ENCODE measurements at places on chromosomes 1 and 21. TPM values are rescaled to one million over a fixed set of nuclear protein-coding genes. Genes with fewer than 3 reads are reported as not detected.
A peak's percentile ranks its signal among the peaks of the same experiment; 100 is the strongest.

MYBPH gene
- 0.17 TPM for polyA plus RNA-seq

LCE2C gene
- not detected for polyA plus RNA-seq

TBX19 gene
- polyA plus RNA-seq: 2.3 TPM

PRAMEF11 gene
- polyA plus RNA-seq: not detected

GPA33 gene
- polyA plus RNA-seq: 1.5 TPM

TMEM81 gene
- polyA plus RNA-seq: 5.1 TPM

DNA sequence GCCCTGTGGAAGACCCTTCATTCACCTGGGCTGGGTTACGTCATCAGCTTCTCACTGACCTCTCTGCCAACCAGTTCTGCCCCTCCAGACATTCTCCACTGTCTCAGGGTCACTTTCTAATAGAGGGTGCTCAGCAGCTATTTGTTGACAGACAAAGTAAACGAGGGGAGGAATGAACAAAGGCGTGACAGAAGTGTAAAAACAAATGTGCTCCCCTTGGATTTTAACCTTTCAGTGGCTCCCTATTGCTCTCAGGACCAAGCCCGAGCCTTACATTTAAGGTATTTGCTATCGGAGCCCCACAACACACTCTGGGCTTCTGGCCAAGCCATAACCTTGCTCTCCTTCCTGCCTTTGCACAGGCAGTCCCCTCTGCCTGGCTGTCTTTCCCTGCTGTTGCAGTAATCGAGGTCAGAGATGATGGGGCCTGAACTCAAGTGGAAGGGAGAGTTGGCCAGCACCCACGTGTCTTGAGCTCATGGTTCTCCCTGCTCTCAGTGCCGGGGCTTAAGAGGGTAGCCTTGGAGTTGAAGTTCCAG lies 9.3 kb upstream of the MARCKSL1 start:
- DNase-seq: no peak

GRCh38 chr1:70290218-70290617 lies 64.3 kb downstream of the ANKRD13C start:
- DNase-seq: no peak

- DNase-seq: no peak
Measured at GRCh38 chr1:231420299-231420958, 1.7 kb downstream of the EGLN1 start.

DNA sequence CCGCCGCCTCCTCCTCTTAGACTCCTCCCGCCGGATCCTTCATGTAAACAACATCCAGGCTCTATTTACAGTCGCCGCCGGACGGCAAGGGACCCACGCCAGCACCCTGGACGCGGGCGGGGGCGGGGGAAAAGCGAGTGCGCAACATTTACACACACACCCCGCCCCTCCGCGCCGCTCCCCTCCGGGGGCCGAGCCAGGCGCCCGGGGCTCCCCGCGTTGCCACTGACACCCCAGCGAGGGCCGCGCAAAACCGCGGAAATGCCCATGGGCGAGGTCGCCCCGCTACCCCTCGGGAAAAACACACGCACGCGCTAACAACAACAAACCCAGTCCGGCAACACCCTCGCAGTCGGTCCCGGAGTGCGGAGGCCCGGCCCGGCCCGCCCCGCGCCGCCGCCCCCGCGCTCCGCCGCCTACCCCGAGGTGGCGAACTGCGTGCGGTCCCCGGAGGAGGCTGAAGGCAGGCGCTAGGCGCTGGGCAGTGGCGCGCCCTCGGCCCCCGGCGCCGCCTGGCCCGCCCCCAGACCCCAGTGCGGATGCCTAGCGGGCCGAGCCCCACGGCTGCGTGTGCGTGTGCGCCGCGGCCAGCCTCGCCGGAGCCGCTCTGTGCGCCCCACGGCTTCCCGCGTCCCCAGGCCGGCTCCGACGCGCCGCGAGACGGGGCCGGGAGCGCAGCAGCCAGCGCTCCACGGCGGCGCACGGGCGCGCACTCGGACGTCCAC lies 81.1 kb upstream of the AK4 start:
- peak; percentile 37 for DNase-seq

DNA sequence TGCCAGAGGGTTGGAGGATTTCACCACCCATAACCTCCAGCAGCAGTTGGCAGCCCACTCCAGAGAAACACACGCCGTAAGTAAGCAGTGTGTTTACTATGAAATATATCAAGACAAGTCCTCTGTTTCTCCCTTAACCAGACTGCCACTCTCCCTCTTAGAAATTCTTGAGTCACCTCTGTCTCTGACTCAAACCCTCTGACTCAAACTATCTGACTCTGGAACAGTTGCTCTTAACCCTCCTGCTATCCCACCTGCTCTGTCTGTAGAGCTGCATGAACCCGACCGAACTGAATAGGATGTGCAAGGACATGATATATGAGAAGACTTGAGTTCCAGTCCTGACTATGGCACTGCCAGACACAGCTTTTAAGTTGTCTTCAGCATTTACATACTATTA lies 14.1 kb downstream of the INPP5B start:
- no peak for DNase-seq

DNA sequence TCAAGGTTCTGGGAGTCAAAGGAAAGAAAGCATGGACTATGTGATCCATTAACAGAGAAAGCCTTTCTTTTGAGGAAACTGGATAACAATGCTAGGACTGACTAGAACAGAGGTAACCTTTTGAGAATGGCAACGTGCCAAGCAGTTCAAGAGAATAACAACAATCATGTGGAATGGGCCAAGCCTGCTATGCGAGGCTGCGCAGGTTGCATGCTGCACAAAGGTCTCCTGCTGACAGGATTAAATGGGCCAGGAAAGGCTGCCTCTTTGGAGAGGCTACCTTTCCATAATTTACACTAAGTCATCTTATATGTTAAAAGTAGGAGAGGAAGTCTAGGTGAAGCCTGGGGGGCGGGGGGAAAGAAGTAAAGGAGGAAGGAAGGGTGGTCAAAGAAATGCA lies 5.8 kb downstream of the PCNX2 start:
- no peak for DNase-seq

DNA sequence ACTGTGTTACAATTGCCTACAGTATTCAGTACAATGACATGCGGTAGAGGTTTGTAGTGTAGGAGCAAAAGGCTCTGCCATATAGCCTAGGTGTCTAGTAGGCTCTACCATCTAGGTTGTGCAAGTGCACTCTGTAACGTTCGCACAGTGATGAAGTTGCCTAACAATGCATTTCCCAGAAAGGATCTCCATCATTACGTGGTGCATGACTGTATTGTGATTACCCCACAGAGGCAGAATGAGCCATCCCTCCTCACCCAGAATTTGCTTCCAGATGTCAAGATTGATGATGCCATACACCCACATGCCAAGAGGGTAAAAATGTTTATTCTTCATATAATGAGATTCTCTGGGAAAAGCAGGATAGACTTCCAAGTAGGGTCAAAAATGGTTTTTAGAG lies 199.3 kb upstream of the CTTNBP2NL start:
- no peak for DNase-seq

- no peak for DNase-seq
Measured at GRCh38 chr1:203072911-203073310, 12.9 kb downstream of the MYOG start.

DNA sequence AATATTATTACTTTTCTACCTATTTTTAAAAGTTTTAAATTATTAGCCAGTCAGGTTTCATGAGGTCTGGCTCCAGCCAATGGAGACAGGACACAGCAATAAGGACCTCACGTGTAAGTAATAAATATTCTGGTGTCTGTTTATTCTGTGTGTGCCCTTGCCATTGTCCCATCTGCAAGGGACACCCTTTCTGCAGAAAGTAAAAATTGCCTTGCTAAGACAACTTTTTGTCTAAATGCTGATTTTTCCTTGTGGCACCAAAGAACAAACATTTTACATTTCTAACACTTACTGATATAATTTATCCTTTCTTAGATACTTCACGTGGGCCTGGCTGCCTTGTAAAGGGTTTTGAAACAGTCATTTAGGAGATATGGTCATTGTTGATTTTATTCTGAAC lies 29.4 kb downstream of the OVAAL start:
- no peak for DNase-seq

DNA sequence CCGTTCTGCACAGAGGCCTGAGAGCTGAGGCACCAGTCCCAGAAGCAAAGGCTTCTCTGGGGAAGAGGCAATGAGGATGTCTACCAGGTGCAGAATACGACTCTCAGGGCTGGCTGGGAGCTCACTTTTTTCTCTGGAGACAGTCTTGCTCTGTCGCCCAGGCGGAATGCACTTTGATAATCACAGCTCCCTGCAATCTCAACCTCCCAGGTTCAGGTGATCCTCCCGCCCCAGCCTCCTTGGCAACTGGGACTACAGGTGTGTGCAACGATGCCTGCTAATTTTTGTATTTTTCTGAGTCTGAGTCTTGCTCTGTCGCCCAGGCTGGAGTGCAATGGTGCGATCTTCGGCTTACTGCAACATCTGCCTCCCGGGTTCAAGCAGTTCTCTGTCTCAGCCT lies 17.6 kb downstream of the NADK start:
- DNase-seq: no peak

DNA sequence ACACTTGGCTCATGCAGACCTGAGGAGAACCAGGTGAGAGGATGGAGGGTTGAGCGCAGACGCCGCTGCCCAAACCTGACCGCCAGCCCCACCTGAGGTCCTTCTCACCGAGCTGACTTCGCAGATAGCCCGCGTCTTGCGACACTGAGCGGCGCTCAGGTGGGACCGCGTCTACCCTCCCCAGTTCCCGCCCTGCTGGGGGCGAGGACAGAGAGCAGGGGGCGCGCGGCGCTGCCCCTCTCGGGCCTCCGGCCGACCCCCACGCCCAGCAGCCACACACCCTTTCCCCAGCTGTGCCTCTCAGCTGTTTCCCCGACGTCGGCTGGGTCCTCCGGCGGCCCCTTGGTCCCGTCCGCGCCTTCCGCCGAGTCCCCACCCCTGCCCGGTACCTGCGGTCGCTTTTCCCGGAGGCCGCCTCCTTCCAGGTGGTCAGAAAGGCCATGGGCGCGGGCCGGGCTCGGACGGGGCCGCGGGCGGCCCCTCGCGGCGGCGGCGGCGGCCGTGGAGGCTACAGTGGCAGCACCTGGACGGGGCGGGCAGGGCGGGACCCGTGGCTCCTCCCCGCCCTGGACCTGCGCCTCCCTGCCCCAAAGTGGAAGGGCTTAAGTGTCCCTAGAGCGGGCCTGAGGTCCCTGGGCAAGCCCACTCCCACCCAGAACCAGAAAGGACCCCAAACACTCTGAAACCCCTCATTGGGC lies 14.4 kb upstream of the TTC39A start:
- no peak for DNase-seq

GRCh38 chr1:173239058-173239457 lies 31.9 kb upstream of the TNFSF4 start:
- DNase-seq: no peak

GRCh38 chr1:63073309-63074306 lies 248.8 kb upstream of the FOXD3 start:
- DNase-seq: peak; percentile 11

DNA sequence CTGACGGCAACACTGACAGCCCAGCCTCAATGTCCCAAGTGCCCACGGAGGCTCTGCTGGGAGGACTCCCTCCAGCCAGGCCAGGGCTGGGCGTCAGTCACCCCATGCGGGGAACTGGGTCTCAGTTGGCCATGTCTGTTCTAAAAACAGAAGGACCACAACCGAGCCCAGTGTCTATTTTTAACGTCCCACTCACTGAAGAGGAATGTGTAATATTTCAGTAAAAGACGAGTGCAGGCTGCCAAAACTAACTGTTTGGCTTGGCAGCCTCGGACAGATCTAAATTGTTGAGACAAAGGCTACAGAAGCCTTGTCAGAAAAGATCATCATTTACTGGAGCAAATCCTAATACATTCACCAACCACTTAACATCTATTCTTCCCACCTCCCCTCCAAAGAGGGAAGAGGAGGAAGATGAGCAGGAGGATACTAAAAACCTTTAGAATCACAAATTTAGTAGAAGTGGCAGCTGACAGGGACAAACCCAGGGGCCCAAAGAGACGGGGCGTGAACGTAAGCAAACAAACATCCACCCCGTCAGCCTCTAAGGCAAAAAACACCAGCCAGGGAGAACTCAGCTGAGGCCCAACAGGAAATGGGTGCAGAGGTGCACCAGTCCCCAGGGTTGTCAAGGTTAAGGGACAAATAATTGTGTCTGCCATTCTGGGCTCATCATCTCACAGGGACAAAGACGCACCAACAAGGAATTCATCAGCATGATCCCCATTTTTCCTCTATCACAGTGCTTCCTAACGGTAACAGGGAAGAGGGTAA lies 18.7 kb downstream of the C1orf198 start:
- peak; percentile 82 for DNase-seq

DNA sequence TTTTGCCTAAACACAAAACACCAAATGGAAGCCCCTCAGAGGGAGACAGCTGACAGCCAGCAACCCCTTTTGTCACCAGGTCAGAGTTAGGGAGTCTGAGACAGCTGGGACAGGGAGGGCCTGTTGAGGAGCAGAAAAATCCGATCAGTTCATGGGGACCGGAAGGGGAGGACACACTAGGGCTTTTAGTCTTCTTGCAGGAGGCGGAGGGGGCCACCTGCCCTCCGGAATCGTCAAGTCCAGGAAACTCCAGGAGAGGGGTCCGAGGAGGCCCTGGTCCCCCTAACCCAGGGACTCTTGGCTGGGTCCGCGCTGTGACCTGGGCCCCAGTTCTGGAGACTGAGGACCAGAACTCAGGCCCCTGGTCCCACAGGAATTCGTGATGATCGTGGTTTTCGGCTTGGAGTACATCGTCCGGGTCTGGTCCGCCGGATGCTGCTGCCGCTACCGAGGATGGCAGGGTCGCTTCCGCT lies 34.2 kb downstream of the KCNQ4 start:
- no peak for DNase-seq

GRCh38 chr21:29818383-29818921 lies 121.3 kb downstream of the GRIK1 start:
- no peak for DNase-seq

- DNase-seq: no peak
Measured at GRCh38 chr21:23217597-23217996, 2219.4 kb downstream of the NCAM2 start.

DNA sequence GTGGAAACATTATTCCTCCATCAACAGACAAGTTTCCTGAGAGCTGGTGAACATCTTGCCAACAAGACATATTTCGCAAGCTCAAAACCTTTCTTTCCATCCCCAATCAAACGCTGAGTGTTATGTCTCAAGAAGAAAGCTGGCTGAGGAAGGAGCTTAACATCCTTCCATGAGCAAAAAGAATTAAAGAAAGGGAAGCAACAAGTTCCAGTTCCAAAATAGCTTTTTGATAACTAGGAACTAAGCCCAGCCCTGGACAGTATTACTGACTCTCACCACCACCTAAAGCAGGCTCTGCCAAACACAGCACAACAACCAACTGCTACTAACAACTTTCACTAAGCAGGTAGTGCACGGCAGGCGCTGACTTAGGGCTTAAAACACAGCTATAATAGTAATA lies 50.2 kb downstream of the CAPZB start:
- DNase-seq: no peak

DNA sequence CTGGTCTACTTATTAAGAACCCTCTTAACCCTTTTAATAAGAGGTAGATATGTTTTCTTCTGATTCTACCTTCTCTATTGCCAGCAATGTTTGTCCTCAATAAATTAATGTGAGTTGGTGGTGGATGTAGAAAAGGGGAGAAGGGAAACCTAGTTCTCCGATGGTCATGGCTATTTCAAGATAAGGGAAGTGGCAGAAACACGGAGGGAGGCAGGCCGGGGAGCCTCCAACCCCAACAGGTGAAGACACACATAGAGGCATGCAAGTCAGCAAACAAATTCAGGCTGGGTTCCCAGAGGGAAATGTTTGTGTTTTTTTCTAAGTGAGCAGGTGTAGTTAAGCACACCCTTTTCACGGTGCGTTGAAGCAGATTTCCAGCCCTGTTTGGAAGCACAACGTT lies 31.0 kb upstream of the CLDN14 start:
- DNase-seq: no peak

Data from left renal cortex interstitium (tissue), 4 donors.